ENCODE measurements at places on chromosomes 7 and 10.

GRCh38 chr7:159105832-159106811 lies 38.5 kb downstream of the VIPR2 start:
- peak; percentile 49 for DNase-seq

- DNase-seq: no peak
Measured at GRCh38 chr7:17557251-17557671, 258.8 kb downstream of the AHR start.

- peak; percentile 70 for DNase-seq
Measured at GRCh38 chr7:33774762-33775523, 130.4 kb upstream of the BMPER start.

GRCh38 chr7:105636982-105637381 lies 55.7 kb upstream of the EFCAB10 start:
- peak; percentile 35 for DNase-seq

GRCh38 chr7:110988890-110989501 lies 101.9 kb upstream of the LRRN3 start:
- DNase-seq: no peak

DNA sequence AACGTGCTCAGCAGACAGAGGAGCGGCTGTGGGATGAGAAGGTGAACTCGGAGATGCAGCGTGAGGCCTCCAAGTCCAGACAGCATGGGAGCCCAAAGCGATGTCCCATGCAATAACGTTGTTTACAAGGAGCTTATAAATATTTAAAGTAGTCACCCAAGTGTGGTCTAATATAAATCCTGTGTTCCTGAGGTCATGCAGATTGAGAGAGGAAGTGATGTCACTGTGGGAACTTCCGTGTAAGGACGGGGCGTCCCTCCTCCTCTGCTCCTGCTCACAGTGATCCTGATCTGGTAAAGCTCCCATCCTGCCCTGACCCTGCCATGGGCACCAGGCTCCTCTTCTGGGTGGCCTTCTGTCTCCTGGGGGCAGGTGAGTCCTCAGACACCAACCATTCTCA lies 94.7 kb upstream of the PRSS58 start:
- DNase-seq: no peak

DNA sequence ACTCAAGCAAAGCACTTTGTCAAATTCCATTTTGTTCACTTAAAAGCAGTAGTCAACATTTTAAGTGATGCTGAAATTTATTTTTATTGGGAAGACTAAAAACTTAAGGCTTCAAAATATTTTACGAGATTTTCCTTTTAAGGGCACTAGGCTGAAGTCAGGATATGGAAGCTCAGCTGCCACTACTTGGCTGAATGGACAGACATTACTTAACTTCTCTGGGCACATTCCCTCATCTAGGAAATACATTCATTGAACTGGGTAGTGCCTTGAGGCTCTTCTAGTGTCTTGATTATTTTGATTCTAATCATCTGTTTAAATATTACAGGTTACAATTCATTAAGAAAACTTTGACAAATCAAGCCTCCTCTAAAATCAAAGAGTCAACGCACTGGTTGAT lies 11.1 kb downstream of the MEOX2 start:
- no peak for DNase-seq

- no peak for DNase-seq
Measured at GRCh38 chr7:85630904-85631600, 444.2 kb upstream of the SEMA3D start.

- no peak for DNase-seq
Measured at GRCh38 chr10:92328993-92329392, 38.0 kb downstream of the MARCHF5 start.

GRCh38 chr7:134422008-134422407 lies 36.9 kb downstream of the AKR1B1 start:
- DNase-seq: no peak

- no peak for DNase-seq
Measured at GRCh38 chr10:78196964-78197363, 163.3 kb downstream of the RPS24 start.

DNA sequence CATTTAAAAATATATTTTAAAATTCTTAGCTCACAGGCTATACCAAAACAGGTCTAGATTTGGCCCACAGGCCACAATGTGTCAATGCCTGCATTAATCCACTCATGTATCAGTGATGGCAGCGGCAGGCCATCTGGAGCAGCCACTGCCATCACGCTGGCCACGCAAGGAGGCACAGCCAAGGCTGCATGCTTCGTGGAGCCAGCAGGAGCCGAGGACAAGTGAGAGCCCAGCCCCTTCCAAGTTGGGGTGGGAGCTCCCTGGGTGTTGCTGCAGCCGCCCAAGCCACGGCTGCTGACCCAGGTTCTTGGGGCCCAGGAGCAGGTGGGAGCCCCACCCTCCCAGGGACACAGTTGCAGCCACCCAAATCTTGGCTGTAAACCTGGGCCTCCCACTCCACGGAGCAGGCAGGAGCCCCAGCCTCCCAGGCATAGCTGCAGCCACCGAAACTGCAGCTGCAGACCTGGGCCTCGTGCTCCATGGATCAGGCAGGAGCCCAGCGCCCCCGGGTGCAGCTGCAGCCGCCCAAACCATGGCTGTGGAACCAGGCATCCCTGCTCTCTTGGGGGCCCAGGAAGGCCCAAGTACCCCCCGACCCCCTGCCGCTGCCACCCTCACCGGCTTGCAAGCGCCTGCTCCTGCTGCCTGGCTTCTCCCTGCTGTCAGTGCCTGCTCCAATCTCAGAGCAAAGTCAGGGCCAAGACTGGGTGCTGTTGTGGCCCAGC lies 87.3 kb upstream of the CACUL1 start:
- no peak for DNase-seq

DNA sequence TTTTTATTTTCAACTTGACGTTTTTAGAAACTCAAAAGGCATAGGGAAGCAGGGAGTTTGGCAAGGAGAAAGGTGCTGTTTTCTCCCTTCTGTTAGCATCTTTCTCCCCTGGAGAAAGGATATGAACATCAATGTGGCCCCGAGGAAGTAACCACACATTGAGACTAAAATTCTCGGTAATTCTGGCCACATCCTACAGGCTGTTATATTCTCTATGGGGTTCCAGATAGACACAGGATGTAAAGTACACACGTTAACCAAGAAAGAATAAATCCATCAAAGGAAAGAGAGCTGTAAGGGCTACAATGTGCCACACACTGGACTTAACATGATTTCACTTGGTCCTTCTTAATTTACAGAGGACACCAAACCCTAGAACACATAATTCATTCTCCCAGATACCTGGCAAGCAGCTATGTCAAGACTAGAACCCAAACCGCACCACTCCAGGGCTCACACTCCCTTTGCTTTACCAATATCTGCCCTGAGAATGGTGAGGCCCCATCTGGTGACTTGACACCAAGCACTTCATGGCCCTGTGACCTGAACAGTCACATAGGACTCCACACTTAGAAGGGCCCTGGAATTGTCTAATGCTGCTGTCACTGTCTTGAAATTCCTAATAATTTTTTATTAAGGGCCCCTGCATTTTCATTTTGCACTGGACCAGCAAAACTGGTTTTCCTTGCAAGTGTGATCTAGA lies 73.9 kb downstream of the PRLHR start:
- DNase-seq: no peak

- DNase-seq: no peak
Measured at GRCh38 chr7:105461518-105461917, 60.6 kb downstream of the PUS7 start.

- no peak for DNase-seq
Measured at GRCh38 chr10:84155521-84155920, 16.2 kb downstream of the GHITM start.

DNA sequence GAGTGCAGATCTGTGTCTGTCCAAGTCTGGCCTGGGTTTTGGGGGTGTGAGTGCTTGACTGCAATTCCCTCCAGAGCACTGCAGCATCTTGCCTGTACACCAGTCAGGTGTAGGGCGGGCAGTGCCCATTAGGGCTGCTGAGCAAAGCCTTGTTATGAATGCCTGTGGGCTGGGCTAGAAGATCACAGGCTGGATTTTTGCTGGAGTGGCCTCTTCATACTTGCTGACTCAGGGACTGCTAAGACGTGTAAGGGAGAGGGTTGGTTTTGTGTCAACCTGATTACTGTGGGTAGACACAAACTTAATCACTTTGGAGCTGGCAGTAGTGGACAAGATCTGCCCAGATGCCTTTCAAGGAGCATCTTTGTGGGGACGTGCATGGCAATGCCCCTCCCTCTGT lies 29.6 kb downstream of the DMBT1 start:
- DNase-seq: no peak

DNA sequence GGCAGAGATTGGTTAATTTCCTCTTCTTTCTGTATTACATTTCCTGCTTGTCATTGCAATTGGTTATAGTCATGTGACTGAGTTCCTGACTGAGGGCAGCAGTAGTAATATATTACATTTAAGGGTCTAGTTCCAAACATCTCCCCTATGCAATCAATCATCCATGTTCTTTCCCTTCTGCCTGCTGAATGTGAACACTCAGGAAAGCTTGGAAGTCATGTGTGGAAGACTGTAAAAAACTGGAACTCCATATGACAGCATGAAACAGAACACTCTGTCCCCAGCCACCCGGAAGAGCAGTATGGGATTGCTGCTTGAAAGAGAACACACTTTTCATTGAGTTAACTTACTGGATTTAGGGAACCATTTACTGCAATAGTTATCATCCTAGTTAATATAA lies 459.7 kb upstream of the SEMA3A start:
- no peak for DNase-seq

DNA sequence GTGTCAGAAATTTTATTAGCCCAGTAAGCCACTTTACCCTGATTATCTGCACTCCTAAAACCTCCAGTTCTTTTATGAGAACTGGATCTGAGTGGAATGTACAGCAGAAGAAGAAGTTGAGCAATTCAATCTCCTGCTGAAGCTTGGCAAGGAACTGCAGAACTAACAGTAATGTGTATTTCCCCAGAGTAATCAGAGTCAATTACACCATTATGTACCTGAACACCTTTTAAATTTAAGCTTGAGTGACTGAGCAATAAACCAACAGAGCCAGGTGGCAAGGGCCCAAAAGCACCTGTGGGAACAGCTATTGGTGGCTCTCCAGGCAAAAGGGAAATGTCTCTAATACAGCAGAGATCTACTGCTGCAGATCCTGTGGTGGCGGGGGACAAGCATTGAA lies 40.1 kb upstream of the AKR1C2 start:
- DNase-seq: no peak

DNA sequence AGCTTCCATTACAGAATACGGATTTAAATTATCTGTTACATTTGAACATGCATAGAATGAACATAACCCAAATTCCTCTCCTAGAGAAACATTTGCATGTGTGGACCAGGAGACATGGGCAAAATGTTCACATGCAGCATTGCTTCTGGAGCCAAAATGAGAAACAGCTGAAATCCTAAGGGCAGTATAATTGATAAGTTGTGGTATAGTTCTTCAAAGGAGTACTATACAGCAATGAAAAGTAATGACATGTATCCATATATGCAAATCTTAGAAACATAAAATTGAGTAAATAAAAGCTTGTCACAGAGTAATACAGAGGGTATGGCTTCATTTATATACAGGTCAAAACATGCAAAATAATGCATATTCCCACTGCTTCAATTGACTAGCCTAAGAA lies 77.1 kb downstream of the RAB11FIP2 start:
- no peak for DNase-seq

DNA sequence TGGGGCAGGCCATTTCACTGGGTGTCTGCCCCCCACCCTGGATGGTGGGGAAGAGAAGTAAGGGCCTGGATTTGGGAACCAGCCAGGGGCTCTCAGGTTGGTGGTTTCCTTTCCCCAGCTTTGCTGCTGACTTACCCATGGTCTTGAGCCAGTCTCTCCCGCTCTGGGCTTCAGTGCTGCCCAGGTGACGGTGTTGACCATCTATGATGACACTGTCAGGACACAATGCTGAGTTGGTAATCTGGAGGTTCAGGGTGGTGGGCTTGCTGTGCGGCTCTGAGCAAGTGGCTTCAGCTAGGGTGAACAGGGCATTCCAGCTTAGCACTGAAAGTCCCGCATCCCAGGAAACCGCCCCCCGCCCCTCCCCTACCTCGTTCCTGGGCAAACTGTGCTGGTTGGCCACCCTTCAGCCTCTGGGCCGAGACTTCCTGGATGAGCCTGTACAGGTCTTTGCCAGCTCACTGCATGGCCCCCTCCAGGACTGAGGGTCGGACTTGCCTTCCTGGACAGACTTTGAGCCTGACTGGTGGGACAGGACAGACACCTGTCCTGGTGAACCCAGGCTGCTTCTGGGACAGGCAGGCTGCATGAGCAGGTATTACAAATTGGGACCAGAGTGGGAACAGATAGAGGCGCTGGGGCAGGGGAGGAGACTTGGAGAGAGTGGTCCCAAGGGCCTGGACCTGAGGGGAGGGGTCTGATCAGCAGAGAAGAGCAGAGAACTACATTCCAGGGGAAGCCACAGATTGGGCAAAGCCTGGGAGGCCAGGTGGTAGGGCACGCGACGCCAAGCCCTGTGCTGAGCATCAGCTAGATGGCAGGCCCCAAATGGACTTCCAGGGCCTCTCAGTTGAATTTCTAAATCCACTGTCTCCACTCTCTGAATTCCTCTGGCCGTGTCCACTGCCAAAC lies 19.9 kb upstream of the ZMIZ1 start:
- peak; percentile 60 for DNase-seq

DNA sequence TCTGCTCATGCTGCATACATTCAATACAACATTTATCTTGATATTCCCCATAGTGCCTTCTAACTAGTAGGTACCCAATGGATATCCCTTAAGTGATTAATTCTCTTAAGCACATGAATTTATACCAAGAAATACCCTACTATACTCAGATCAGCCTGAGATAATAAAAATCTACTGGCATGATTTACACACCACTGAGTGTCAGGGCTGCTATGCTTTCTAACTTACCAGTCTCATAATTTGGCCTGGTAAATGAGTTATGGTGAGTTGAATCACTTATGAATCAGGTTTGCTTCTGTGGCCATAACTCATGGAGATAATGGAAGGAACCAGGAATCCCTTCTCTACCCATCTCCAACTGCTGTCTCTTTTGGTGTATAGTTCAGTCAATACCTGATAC lies 122.8 kb downstream of the THSD7A start:
- no peak for DNase-seq

DNA sequence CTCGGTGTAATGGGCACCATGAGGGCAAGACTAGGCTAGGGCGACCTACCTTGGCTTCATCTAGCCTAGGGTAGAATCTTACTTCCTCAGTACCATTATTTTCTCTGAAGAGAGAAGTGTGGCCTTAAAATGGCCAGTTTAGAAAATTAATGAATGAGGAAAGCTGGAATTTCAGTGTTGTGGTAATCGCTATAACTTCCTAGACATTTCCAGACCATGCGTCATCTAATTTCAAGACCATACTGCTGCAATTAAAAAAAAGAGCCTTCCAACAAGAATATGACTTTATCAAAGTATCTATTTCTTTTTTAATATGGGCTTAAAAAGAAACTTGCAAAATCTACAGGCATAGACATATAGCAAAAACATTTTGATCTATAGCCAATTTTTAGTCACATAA lies 68.5 kb downstream of the CPVL start:
- DNase-seq: no peak

- no peak for DNase-seq
Measured at GRCh38 chr10:117322260-117322659, 53.0 kb downstream of the PDZD8 start.
